ENCODE measurements at places on chromosomes 3 and 15.

DNA sequence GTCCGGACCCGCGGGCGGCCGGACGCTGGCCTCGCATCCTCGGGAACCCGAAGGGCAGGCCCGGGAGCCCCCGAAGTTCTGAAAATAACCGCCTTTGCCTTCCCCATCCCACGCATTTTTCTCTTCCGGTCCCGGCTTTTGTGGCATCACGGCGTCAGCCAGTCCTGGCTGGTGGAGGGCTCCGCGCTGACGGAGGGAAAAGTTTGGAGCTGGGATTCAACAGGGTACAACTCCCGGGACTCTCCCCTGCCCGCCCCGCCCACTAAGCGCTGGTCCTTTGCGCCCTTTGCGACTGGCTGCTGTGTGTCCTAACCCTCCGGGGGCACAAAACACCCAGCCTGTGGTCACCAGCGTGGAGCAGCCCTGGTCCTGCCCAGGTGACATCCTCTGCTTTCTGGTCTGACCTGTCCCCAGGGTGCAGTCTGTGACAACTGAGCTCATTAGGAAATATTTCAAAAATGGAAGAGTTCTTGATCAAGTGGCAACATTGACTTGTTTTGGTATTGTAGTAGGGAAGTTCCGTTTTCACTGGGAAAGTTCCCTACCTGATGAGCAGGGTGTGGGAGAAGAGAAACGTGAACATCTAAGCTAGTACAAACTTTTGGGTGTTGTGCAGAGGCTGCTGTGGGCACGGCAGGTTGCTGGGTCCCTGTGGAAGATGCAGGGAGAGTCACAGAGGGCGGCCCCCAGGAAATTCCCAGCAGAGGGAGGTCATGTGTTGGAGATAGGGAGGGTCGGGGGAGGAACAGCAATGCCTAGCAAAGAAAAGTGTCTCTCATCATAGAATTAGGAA is 775 bp downstream of the ARNT2 start:
- DNase-seq: no peak

- no peak for DNase-seq
Observed at GRCh38 chr15:37931321-37931720, 3.1 kb upstream of the TMCO5A start.

GRCh38 chr3:59456852-59457485 is 407.1 kb upstream of the CFAP20DC start:
- no peak for DNase-seq

- DNase-seq: peak; percentile 95
Observed at GRCh38 chr3:158167737-158168557, 58.1 kb downstream of the RSRC1 start.

- no peak for DNase-seq
Observed at GRCh38 chr15:69992348-69992747, 105.4 kb downstream of the TLE3 start.

- no peak for DNase-seq
Observed at GRCh38 chr3:61956236-61956635, 394.9 kb downstream of the PTPRG start.

DNA sequence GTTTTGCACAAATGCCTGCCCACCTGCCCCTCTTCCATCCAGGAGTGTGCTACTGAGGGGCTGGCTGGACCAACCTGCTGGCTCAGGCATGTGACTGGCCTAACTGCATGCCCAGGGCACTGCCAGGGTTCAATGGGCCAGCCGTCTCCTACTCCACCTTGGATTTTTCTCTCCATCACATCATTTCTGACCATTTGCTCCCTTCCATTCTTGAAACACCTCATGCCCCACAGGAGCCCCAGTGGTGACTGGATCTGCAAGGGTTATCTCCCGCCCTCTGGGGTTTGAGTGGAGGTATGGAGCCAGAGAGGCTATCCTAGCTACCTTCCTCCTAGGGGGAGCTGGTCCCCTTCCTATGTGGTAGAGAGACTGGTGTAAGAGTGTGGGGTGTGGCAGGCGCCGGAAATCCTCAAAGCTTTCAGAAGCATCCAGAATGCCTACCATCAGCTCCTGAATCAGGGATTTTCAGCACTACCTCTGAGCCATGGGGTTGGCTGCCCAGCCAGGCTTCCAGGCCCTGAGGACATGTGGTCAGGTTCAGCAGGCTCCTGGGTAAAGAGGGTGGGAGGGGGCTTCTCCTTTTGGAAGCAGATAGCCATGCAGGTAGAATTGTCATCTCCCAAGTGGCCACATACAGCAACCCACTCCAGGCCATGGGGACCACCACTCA is 2.9 kb upstream of the MANF start:
- DNase-seq: no peak

- DNase-seq: no peak
Observed at GRCh38 chr3:16050641-16051467, 123.6 kb upstream of the GALNT15 start.

DNA sequence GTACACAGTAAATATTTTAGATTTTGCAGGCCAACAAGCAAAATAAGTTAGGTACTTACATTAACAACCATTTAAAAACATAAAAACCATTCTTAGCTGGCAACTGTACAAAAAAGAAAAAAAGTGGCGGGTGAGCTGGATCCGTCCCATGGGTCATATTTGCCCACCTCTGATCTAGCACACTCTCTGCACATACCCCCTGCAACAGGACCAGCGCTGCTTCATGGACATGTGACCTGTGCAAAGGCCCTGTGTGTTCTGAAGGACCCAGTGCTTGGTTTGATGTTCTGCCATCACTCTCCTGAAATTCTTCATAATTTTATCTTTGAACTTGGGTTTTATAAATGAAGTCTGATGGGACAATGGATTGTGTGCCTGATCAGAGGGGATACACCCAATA is 72.5 kb upstream of the ACAN start:
- no peak for DNase-seq

- DNase-seq: no peak
Observed at GRCh38 chr3:13013566-13013965, 59.7 kb downstream of the IQSEC1 start.

DNA sequence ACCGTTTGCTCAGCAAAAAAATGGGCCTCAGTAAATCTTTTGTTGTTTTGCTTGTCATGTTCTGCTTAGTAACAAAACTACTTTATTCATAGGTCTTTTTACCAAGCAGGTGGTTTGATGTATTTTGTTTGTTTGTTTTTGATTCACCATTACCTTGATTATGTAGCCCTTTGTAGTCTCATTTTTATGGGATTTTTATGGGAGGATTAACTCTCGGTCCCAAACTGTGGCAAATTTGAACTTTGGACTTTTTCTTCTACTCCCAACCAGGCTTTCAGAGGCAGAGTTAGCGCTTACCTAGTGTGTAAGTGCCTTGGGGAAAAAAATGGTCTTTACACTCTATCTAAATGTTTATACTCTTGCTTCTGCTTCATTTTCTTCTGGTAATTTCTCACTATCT is 276.7 kb upstream of the POU1F1 start:
- DNase-seq: no peak

DNA sequence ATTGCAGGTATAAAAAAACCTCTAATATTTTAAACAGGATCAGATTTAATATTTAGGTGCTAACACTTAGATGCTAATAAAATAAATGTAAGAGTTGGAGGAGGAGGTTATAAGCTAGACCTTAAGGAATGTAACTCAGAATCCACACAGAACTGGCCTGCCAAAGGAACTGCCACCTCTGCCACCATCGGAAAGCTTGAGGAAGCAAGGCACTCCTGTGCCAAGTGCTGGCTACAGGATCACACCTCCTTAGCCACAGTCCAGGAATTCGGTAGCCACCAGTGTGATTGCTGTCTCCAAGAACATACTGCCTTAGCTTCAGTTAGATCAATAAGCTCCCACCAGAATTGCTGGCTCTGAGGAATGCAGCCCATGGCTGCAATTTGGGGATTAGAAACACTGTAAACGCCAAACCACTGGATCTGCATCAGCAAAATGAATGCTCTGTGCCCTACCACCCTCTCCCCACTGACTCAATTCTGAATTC is 58.0 kb downstream of the FRMD5 start:
- DNase-seq: no peak

DNA sequence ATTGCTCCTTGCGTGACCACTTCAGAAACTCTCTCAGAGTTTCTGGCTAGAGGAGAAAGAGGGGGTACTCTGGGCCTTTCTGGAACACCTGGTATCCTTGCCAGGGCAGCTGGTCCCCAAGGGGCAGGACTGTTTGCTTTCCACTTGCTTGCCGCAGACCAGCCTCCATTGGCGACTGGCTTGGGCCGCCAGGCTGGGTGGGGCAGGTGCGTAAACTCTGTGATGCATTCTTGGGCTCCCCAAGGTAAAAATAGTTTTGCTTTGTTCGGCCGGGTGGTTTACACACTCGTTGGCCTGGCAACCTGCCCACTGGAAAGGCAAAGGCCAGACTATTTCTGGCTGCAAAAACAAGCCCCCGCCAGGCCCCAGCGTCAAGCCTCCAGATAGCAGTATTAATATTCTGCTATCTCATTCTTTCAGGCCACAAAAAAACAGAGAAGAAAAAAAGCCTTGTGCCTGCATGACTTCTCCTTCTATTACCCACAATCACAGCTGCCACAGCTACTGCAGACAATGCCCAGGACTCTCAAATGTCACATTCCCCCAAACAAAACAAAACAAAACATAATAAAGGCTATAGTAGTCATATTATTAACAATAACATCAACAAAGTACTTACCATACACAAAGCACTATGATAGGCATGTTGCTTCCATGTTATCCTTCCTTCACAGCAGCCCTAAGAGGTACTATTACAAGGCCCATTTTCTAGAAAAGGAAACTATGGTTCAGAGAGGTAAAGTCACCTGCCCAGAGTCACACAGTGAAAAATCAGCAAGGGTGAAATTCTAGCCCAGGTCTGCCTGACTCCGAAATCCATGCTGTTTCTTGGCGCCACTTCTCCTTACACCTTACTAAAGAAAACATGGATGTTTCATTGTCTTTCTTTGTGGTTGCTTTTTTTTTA is 14.0 kb upstream of the SSUH2 start:
- DNase-seq: peak; percentile 56

DNA sequence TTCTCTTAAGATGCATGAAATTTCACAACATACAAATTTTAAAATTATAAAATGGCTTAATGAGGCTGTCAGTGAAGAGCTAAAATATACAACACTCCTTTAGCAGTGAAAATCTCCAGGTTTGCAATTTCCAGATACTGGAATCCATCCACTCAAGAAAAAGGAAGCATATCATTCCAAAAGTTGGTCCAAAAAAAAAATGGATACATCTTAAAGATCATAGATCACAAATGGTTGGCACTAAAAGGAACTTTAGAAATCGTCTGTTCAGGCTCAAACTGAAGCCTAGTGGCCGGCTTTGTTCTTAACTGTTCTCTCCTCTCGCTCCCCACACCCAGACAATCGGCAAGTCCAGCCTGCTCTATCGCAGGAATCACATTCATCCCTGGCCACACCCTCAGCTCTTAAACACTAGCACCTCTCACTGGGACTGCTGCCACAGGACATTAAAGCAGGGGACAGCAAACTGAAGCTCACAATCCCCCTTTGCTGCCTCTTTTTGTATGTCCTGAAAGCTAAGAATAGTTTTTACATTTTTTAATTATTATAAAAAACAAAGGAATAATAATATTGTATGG is 130.3 kb upstream of the CDIN1 start:
- no peak for DNase-seq

- no peak for DNase-seq
Observed at GRCh38 chr3:57939775-57940174, 68.4 kb upstream of the FLNB start.

- DNase-seq: no peak
Observed at GRCh38 chr3:155325263-155325835, 31.9 kb upstream of the STRIT1 start.

GRCh38 chr15:81478354-81478753 is 104.3 kb upstream of the TMC3 start:
- no peak for DNase-seq

DNA sequence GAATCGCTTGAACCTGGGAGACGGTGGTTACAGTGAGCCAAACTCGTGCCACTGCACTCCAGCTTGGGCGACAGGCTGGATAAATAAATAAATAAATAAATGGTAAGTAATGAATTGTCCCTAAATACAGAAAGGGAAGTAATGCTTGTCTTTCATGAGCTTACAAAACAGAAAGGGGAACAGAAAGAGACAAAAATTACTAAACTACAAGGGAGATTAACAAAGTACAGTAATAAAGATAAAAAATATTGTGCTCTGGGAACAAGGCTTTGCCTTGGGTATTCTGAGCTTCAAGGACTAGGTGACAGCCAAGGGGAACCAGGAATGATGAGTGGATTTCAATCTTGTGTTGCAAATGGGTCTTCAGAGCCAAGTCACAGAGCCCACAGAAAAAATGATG is 9.2 kb upstream of the HLTF start:
- no peak for DNase-seq

DNA sequence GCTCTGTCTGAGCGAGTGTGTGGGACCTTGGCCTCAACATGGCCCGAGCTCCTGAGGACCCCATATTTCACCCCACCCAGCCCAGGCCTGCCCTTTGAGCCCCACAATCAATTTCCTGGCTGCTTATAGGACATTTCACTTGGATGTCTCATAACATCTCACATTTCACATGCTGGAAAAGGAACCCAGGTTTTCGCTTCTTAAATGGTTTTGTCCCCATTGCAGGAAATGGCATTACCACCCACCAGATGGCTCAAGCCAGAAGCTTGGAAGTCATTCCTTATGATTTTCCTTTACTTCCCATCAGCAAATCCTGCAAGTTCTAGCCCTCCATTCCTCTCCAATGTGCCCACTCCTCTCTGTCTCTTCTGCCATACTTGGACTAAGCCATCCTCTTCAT is 14.9 kb downstream of the ITGA11 start:
- DNase-seq: no peak

Data from non-pigmented ciliary epithelial cell (primary cell).